ENCODE measurements at places on chromosomes 3 and 15.

GRCh38 chr3:124837730-124838186 is 49.4 kb downstream of the ITGB5 start:
- DNase-seq: no peak

DNA sequence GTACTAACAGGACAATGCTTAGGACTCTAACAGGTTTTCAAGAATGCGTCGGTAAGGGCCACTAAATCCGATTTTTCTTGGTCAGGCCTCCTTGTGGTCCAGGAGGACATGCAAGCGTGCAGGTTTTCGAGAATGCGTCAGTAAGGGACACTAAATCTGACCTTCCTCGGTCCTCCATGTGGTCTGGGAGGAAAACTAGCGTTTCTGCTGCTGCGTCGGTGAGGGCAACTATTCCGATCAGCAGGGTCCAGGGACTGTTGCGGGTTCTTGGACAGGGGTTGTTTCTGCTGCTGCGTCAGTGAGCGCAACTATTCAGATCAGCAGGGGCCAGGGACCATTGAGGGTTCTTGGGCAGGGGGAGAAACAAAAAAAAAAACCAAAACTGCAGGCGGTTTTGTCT is 7.8 kb upstream of the UBP1 start:
- DNase-seq: no peak

DNA sequence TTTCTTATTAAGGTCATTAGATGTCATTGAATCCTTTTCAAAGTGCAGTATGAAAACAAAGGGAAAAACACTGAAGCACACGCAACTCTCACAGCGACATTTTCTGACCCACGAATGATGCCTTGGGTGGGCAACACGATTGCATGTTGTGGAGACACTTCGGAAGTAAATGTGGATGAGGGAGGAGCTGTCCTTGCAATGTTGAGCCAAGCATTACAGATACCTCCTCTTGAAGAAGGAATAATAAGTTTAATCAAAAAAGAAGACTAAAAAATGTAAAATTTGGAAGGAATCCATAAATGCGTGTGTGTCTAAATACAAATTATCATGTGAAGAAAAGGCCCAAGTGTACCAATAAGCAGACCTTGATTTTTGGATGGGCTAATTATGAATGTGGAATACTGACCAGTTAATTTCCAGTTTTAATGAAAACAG is 16.9 kb downstream of the THBS1 start:
- DNase-seq: no peak

DNA sequence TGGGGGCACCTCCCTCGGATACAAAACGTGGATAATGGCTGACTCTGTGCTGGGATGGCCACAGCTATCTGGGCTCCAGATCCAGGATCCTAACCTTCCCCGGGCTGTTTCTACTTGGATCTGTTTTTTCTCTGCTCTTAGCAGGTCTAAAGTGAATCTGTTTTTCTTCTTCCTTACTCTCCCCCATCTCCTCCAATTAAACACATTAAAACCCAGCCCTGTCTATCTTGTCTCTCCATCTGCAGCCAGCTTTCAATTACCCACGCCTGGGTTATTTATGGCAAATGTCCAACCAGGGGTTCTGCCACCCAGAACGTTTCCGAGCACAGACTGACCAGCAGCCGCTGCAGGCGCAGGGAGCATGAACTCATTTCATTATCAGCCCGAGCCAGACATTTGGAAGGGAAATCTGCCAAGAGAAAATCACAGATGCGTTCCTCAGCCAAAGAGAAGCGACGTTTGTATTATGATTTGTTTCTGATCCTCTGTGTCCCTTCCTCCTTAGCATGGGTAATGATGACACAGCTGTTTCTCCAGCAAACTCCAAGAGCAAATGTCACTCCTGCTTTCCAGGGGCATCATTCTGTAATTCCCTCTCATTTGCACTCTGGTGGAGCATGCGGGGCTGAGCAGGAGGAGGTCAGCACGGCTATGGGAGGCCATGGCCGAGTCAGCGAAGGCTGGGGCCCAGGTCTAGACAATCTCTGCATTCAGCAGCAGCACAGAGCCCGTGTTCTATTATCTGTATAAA is 42.0 kb downstream of the UMPS start:
- no peak for DNase-seq

DNA sequence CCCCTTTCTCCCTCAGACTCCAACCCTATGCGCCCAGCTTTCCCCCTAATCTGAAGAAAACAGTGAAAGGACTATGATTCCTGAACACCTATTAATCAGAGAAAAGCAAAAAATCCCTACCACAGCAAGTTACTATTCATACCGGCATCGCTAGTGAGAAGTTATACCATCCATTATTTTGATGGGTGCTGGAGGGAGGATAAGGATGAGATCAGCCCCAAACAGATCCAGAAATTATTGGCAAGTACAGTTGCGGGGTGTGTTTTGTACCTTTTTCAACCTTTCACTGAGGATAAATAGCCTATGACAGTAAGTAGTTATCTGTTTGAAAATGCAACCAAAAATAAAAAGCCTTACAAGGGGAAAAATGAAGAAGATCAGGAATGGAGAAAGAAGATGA is 59.9 kb upstream of the ADAMTS9 start:
- no peak for DNase-seq

- no peak for DNase-seq
These were observed 149.1 kb upstream of the CGNL1 start for GRCh38 chr15:57227166-57227565.

DNA sequence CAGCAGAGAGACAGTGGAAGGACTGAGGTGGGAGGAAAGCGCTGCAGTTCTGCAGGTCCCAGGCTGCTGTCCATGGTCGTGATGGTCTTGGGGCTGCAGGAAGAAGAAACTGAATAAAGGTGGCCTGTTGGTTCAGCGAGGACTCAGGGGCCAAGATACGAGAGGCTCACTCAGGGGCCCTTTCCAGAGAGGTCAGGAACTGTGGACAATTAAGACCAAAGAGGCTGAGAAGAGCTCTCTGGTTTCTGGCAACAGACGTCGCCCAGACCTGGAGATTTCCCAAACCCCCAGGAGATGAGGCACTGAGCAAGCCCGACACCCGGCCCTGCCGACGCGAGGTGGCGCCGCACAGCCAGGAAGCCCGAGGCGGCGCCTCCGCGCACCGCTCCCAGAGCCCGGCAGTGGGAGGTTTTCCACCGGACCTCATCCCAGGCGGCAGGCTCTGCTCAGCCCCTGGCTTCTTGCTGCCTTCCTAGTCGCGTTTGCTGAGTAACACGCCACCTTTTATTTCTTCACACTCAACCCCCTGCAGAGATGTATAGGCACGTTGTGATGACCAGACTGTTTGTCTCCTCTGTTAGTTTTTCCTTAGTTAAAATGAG is 56.4 kb upstream of the ARRDC4 start:
- no peak for DNase-seq

DNA sequence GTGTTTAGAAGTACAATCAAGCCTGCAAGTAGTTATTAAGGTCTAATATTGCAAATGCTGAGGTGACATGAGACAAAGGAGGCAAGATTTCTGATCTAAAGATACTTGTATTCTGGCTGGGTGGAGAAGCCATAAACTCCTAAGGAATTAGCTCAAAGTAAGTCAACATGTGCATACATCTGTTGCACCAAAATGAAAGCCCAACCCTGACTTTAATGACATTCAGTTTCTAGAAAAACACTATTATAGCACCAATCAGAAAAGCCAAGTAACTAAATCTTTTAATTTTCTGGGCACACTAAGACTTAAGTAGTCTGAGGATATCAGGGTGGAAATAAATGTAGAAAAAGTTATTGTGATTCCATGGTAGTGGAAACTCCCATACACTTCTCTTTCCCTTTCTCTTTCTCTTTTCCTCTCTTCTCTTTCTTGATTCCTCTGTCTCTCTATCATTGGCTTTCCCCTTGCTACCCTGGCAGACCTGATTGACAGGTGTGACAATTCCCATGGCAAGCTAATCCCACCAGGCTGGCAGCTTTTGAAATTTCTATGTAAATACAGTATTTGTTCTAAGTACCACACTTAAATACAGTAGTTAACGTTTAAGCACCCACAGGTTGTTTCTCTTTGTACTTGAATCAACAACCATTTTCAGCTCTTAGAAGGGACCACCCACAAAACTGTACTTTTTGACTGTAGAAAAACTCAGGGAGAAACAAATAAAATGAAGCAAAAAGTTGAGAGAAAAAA is 528.4 kb upstream of the SEMA6D start:
- no peak for DNase-seq

GRCh38 chr3:125232401-125232800 is 19.9 kb upstream of the SLC12A8 start:
- DNase-seq: no peak

- no peak for DNase-seq
These were observed 41.7 kb downstream of the SNX4 start for GRCh38 chr3:125478326-125478725.

GRCh38 chr3:42067326-42067725 is 23.8 kb upstream of the TRAK1 start:
- DNase-seq: no peak

DNA sequence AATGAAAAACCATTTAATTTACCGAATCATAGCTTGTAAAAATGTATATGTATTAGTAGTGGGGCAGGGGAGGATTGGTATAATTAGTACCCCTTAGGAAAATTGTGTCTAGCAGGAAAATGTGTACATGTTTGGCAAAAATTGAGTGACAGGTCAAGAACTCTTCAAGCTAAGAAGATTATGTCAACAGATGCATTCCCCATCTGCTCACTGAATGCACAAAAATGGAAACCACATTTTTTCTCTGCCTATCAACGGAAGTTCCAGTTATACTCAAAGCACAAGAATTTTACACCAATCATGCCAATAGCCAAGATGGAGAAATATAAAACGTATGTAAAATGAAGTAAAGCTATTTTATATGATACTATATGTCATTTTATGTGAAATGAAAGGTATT is 377.8 kb downstream of the KCNH8 start:
- no peak for DNase-seq

DNA sequence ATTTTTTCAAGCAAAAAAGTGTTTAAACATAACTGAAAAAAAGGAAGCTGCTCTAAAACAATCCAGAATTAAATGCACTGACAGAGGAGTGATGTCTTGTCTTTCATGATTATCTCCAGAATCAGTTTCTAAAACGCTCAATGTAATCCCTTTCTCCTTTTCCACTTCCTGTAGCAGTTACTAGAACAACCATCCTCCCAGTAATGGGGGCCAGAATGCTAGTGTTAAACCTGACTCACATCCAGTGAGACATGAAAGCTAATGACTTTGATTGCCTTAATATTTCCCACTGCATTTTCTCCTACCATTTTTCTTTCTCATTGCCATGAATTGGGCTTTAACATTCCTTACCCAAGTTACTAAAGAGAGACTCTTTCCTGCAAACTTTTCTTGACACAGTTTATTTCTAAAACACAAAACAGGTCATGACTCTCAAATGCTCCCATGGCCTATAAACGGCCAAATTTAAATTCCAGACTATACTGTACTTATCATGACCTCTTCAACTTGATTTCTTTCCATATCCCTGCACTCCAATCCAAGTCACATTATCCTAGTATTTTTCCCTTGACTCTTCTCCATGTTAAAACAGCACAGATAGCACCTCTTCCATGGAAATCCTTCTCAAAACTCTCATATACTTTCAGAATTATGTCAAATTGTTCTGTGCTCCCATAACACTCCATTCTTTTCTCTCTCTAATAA is 341.4 kb downstream of the NAALADL2 start:
- no peak for DNase-seq

GRCh38 chr3:27666708-27667107 is 55.4 kb downstream of the EOMES start:
- DNase-seq: no peak

DNA sequence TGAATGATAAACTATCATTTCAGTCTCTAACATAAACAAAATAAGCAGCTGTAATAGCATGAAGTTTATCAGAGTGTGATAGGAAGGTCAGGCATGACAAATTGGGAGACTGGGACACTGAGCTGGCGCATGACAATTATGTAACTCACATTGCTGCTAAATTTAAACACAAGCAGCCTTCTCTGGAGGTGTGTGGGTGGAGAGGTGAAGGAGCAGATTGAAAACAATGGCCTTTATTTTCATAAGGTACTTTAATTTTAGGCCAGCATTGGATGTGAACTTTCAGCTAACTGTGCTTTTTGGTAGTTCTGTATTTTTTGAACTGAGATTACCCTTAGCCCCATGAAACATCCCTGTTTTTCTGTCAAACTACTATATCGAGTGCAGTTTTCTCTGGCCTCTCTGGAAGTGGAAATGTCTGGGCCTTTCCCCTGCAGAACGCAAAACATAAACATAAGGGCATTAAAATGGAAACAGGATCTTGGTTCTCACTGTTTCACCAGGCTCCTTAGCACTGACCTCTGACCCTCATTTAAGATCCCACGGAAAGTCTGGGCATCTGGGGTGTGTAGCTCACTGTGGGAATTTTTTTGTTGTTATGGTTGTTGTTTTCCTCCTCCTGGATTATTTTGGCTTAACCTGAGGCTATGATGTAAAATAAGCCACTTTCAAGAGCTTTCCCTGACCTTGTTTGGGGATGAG is 160.1 kb upstream of the DPH6 start:
- DNase-seq: no peak

DNA sequence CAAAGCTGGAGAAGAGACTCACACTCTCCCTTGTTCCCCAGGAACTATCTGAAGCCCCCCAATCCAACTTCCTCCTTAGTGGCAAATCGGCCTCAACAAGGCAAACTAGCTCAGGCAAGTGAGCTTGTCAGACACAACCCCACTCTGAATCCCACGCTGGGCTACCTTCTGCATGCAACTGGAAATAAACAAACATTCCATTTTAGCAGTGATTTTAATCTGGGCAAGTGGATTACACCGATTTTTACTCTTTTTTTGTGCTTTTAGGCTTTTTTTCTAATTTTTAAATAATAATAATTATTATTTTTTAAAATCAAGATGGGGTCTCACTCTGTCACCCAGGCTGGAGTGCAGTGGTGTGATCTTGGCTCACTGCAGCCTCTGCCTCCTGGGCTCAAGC is 2.9 kb upstream of the NOX5 start:
- no peak for DNase-seq

DNA sequence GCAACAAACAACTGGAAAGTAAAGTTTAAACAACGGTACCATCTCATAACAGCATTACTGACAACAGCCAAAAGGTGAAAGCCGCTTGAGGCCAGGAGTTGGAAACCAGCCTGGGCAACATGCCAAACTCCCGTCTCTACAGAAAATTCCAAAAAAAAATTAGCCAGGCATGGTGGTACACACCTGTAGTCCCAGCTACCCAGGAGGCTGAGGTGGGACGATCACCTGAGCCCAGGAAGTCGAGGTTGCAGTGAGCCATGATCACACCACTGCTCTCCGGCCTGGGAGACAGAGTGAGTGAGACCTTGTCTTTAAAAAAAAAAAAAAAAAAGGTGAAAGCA is 4.4 kb downstream of the TNK2 start:
- DNase-seq: no peak

GRCh38 chr15:70192041-70192440 is 94.3 kb upstream of the TLE3 start:
- no peak for DNase-seq

DNA sequence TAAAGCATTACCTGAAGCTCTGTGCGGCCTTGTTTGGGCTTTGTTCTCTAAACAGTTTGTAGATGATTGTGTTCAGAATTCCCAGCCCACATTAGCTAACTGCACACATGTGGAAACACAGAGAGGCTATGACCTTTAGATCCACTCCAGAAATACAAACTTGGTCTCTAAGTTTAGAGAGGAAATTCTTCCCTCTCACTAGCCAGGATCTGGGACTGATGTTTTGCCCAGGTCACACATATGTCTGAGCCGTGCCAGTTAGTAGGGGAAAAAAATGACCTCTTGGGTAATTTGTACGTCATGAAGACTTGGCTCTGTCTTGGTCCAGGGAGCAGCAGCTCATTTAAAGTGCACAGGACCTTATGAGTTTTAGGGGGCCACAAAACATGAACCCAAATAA is 223.1 kb downstream of the RBMS3 start:
- no peak for DNase-seq

Measured in stimulated activated CD4-positive, alpha-beta T cell treated with anti-CD3 and anti-CD28 coated beads, Interleukin-1b, Interleukin-23, amount 100 ng/mL, for 1 hour (primary cell).